ENCODE measurements at places on chromosomes 3 and 15.

DNA sequence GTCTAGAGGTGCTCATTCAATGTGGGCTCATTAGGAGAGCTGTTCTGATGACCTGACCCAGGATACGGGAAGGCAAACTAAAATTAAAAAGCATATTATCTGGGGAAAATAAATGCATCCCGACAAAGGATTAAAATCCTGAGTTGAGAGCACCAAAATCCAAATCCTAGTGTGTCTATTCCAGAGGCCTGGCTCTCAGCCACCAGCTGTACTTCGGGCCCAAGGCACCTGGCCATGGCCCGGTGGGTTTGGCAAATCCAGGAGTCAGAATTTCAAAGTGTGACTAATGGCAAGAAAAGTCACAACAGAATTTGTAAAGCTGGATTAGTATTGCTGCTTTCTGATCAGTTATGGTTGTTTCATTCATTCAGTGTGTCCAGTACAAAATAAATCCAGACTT, 2.6 kb upstream of the LYSMD4 start:
- DNase-seq, result no peak

DNA sequence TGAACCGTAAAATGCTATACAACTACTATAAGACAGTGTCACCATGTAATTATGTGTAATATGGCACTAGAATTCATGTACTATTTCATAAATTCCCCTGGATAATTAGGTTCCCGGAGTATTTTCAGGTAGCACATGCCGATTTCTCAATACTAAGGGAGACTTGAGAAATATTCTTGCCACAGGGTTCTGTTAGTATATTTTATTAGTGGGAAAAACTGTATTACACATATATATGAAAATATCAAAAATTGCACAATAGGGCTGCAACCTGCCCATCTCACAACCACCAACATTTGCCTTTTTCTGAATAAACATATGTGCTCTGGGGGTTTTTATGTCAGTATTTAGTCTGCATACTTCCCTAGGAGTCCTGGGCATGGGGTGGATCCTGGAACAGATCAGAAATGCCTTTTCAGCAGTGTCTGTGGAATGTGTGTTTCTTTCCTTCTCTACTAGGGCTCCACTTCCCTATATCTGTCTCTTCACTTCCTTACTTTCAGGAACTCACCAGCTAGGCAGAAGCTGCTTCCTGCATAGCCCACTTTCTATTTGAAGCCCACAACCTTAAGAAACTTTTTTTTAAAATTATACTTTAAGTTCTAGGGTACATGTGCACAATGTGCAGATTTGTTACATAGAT, 87.5 kb downstream of the RPL39L start:
- no peak for DNase-seq

DNA sequence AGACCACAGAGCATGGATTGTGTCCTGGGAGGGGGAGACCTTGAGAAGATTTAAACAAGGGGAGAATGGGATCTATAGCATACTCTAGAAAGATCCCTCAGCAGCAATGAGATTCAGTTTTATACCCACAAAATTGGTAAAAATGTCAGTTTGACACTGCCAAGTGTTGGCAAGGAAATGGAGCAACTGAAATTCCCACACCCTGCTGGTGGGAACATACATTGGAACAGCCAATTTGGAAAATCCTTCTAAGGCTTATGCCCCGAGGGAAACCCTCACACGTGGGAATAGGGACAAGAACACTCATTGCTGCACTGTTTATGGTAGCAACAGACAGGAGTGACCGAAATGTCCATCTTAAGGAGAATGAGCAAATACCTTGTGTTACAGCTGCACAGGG, 5.0 kb upstream of the DNAJB8 start:
- no peak for DNase-seq

GRCh38 chr15:68543165-68544008, 35.4 kb upstream of the CORO2B start:
- no peak for DNase-seq

- no peak for DNase-seq
These were observed 121.5 kb upstream of the TSC22D2 start for GRCh38 chr3:150286390-150287147.

DNA sequence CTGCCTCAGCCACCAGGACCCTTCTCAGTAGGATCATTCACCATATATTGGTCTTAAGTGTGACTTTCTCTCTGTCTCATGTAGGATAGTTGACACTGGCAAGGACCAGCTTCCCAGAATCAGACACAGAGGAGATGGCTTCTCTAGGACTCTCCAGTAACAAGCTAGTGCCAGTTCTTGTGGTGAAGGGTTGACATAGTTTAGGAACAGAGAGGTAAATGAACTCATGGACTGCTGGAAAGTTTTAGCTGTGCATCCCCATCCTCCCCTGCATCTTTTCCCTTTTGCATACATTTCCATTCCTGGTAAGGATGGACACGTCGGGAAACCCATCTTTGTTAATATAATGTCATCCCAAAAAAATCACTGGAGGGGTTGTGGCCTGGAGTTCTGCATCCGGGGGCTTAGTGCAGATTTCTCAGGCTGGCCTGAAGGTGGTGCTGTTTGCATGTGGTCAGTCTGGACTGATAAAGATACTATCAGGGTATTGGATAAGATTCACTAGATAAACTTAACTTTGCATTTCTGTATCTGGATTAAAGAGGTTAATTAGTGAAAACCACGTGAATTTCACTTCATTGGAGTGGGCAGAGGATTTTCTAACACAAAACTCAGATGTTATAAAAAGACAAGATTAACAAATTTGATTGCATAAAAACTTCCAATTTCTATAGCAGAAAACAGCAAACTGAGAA, 110.8 kb downstream of the TBC1D2B start:
- DNase-seq, result peak; percentile 41

- DNase-seq, result no peak
These were observed 1.4 kb downstream of the HTD2 start for GRCh38 chr3:58307639-58308215.

GRCh38 chr3:136008221-136008620, 42.7 kb downstream of the PPP2R3A start:
- DNase-seq, result no peak

DNA sequence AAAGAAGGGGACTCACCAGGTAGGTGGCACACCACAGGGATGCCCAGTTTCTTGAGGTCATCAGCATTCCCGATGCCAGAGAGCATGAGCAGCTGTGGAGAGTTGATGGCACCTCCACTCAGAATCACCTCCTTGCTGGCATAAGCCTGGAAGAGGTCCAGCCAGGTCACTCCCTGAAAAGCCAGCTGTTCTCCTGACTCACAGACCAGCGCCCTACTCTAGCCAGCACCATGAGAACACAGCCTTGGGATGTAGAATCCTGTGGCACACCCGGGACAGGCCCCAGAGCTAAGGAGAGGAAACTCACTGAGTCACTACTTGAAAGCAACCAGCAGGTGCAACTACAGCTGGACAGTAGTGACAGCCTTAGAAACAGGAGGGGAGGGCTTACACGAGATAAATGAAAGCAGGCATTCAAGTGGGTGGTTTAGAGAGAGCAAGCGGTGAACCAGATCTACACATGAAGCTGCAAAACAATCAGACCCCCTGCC, 24.5 kb downstream of the CHDH start:
- DNase-seq, result no peak

DNA sequence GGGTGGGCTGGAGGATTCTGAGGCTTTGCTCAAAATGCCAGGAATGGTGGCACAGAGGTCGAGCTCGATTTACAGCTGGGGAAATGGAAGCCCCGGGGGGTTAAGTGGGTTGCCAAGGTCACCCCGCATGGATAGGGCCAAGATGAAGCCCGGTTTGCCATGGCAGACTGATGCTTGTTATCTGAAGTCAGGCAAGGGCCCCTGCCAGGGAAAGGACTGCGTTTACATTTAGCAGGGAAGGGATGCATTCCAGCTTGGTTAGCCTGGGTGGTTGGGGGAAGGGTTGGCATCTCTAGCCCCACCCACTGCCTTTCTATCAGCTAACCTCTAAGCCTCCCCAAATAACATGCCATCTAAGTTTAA, 79.0 kb downstream of the RPLP1 start:
- DNase-seq, result no peak

DNA sequence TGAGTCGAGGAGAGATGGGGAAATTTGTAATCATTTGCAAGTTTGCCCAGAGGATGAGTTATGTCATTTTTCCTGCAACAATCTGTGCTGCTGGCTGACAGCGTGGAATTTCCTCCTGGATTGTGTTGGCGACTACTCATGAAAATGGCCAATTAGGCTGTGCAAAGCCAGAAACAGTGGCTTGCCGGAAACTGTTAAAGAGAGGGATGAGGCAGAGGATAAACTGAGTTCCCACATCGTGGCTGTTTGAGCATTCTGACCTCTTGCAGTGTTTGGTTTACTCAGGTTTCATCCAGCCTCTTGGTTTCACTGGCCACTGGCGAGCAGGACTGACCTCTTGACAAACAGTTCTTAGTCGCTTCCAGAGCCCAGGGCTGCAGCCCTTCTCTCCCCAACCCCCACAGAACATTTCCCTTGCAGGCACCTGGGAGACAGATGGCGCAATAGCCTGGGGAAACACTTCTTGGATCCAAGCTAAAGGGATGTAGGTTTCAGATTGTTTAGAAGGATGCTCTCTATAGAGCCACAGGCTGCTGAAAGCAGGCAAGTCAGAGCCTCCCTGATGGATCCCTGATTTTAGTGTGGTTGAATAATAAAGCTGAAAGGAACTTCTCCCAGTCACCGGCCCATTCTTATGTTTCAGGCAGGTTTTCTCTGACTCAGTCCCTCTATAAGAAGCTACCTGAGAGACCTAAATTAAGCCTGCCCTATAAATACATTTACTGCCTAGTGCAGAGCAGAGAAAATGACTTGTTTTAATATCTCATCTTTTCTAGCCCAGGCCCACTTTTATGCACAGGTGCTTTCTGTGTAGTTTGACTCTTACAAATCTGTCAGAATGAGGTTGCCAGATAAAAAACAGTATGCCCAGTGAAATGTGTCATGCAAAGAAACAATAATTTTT, 92.8 kb upstream of the UBE2E1 start:
- no peak for DNase-seq

GRCh38 chr3:44555723-44556122, 730 bp downstream of the ZKSCAN7 start:
- no peak for DNase-seq

GRCh38 chr15:85444122-85444745, 63.8 kb downstream of the AKAP13 start:
- DNase-seq, result no peak
